ENCODE measurements at places on chromosomes 7 and 10.

GRCh38 chr10:78727728-78728127 is 341.0 kb upstream of the ZMIZ1 start:
- DNase-seq: no peak

- DNase-seq: no peak
Observed at GRCh38 chr10:75079436-75080083, 31.9 kb upstream of the SAMD8 start.

DNA sequence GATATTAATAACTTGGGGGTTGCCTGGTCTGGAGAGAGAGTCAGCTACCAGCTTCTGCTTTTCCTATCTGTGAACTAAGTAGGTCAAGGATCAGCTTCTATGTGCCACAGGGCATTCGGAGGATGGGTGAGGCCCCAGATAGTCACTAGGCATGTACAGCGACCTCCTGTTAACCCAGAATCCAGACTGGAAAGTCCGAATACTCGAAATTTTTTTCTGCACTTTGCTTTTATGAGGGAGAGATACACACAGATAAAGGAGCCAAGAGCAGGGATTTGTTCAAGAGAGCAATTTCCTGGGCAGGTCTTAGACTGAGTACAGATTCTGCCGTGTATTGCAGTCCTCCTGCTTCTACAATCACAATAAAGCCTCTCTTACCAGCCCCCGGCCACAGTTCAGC is 54.2 kb downstream of the EMX2 start:
- no peak for DNase-seq

GRCh38 chr7:142012825-142013511 is 17.3 kb downstream of the MGAM start:
- peak; percentile 49 for DNase-seq

DNA sequence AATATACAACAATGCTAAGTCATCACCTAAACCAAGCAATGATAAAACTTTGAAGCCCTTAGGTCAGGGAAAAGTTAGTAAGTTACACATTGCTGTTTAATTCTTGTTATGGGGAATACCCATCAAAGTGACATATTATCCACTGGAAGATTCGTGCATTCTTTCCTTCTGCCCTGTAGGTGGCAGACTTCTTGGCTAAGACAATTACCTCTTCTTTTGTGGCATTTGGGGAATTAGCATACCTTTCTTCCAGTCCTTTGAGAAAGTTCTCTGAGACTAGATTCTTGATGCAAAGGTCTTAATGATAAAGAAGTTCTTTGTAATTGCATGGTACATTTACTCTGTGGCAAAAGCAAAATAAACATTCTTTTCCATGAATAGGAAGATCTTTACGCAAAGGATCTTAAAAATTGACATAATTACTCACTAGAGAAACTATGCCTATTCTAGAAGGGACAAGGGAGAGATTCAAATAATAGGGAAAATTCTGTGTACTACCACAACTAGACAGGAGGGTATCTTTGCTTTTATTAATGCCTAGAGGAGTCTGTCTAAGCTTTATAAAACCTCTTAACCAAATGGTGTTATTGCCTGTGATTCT is 395.9 kb downstream of the GRM8 start:
- peak; percentile 55 for DNase-seq

DNA sequence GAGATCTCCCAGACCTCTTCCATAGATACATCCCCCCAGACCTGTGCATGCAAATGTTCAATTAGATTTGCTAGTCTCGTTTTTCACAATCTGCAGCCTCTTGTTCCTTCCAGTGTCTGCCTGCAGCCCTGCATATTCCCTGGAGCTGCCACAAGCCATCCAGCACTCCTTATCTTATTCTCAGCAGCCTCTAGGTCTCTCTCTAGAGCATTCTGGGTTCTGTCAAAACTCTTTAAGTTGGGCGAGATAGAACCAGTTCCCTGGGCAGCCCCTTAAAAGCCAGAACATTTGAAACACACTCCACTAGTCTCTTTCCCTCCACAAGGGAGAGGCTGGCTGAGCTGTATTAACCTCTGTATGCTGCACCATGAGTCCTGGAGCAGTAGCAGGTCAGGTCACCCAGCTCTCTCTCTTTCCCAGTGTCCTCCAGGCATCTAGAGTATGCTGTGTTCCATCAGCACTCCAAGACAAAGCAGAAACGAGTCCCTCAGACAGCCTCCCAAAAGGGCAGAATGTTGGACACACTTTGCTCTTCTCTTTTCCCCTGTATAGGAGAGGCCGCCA is 20.6 kb upstream of the MCM10 start:
- DNase-seq: no peak

DNA sequence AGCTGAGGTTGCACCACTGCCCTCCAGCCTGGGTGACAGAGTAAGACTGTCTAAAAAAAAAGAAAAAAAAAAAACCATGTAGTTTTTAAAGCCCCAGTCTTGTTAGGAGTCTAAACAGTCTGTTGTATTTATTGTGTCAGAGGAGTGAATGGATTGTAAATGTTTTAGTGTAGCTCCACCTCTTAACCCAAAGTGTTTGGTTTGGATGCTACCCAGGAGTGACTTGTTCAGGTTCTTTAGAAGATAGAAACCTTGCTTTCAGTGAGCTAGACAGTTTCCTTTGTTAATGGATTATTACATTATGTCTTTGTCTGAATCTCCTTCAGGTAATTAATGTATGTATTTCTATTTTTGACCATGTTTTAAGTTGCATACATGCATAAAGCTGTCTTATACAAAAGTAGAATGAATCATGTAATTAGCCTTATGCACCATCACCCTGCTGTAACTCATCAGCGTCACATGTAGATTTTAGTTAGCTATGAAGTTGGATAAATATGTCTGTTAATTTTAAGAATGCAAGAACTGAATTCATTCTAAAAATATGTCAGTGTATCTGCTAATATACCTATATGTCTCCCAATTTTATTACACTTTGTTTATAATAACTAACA is 97.7 kb downstream of the TAF3 start:
- DNase-seq: no peak

- DNase-seq: no peak
Observed at GRCh38 chr10:79024296-79024695, 44.5 kb upstream of the ZMIZ1 start.

- peak; percentile 87 for DNase-seq
Observed at GRCh38 chr10:22334414-22335172, 10.7 kb upstream of the SPAG6 start.

DNA sequence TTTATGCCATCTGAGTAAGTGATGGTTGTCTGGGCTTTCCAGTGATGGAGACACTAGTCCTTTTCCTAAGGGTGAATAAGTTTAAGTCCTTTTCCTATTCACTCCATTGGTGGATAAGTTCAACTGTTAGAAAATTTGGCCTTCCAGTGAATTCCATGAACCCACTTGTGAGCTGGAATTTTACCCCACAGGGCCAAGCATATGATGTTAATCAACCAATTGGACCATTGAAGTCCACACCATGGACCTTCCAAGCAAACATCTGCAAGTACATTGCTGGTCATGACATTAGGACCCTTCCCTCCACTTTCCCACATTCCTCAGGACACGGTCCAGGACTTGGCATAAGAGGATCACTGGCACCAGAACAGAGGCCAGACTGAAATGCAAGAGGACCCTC is 381.4 kb downstream of the RPS24 start:
- DNase-seq: no peak

GRCh38 chr7:2607122-2607922 is 24.5 kb upstream of the TTYH3 start:
- DNase-seq: no peak

DNA sequence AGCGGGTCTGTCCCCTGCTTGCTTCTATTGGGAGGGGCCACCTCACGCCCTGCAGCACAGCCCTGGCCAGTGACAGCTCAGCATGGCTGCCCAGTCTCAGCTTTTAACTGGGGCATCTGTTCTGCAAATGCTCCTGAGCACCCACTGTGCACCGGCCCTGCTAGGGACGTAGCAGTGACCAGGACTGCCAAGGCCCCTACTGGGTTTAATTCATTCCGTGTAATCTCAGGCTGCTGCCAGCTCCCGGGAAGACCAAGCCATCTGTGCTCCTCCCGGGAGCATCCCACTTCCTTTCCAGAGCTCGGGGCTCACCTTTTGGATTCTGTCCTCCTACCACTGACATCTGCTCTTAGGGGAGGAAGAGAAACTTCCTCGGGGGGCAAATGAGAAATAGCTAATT is 85.2 kb downstream of the ADARB2 start:
- DNase-seq: no peak

DNA sequence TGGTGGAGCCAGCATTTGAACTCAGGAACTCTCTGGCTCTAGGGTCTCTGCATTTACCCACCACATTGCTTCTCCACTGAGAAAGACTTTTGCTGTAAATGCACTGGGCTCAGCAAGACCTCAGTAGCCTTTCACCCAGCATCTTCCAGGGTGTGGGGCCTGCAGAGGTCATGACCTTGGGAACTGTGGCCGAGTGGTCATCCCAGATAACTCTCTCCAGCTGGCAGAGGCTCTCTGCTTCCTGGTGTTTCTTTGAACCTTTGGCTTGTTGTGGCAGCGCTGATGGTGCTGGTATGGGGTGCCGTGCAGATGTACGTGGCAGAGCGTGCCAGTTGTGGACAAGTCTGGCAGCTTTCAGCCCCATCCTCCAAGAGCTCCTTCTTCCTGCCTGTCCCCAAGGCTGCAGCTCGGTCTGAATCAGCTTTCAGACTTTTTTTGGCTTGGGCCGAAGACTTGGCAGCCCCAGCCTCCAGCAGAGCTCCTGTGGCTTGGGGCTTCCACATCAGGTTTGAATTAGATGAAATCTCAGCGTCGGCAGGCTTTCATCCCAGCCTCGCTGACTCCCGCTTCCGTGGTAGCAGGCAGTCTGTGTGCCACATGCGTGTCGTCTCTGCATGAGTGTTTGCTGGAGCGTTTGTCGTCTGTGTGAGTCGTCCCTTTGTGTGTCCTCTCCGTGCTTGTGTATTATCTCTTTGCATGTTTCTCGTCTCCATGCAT is 21.5 kb downstream of the ADAMTS14 start:
- no peak for DNase-seq

GRCh38 chr10:75568450-75569130 is 137.2 kb downstream of the LRMDA start:
- DNase-seq: no peak

GRCh38 chr7:131040467-131040932 is 287.2 kb upstream of the MKLN1 start:
- DNase-seq: peak; percentile 63

DNA sequence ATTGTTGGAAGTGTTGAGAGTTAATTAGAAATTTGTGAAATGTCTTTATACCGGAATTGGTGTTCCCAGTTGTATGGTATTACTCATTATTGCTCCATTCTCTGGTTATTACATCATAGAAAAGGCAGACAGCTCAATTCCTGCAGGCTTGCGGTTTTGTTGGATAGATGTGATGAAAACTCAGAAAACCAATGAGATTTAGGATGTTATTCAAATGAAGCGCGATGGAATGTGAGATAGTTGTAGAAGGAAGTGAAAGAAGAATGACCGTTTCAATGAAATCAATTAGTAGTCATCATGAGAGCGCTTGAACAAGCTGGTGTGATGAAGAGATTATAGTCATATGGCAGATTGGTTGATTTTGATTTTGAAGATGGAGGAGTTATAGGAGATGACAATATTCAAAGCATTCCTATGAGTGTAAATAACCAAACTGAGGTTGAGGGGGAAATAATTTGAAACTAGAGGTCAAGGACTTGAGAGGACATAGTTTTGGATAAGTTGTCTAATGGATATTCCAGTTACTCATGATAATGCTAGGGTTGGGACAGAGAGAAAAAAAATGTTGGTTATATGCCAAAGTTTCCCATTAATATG is 991.5 kb downstream of the NRG3 start:
- DNase-seq: no peak

GRCh38 chr10:63666836-63667383 is 145.7 kb downstream of the REEP3 start:
- DNase-seq: no peak

- no peak for DNase-seq
Observed at GRCh38 chr7:134823400-134823799, 44.0 kb downstream of the CALD1 start.

DNA sequence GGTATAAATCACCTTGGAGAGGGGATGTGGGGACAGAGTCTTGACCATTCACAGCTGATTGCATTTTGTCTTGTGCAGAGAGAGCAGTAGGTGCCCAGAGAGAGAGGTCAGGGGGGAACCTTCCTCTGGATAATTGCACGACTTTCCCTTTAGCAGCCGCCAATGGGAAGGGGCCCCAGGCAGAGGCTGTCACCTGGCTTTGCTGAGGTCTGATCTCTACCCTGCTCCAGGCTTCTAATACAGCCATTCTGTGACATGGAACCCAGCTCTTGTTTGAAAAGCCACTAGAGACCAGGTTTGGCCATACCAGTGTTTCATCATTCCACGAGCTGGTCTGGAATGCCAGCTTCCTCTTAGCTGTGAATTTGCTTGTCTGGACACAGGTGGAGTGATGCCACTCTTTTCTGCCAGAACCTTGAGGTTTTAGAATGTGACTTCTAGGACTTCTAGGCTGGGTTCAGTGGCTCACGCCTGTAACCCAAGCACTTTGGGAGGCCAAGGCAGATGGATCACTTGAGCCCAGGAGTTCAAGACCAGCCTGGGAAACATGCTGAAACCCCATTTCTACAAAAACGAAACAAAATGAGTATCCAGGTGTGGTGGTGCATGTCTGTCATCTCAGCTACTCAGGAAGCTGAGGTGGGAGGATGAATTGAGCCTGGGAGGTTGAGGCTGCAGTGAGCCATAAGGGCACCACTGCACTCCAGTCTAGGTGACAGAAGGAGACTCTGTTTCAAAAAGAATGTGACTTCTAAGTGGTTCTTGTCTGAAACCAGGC is 159.9 kb downstream of the CAMK1D start:
- DNase-seq: no peak

DNA sequence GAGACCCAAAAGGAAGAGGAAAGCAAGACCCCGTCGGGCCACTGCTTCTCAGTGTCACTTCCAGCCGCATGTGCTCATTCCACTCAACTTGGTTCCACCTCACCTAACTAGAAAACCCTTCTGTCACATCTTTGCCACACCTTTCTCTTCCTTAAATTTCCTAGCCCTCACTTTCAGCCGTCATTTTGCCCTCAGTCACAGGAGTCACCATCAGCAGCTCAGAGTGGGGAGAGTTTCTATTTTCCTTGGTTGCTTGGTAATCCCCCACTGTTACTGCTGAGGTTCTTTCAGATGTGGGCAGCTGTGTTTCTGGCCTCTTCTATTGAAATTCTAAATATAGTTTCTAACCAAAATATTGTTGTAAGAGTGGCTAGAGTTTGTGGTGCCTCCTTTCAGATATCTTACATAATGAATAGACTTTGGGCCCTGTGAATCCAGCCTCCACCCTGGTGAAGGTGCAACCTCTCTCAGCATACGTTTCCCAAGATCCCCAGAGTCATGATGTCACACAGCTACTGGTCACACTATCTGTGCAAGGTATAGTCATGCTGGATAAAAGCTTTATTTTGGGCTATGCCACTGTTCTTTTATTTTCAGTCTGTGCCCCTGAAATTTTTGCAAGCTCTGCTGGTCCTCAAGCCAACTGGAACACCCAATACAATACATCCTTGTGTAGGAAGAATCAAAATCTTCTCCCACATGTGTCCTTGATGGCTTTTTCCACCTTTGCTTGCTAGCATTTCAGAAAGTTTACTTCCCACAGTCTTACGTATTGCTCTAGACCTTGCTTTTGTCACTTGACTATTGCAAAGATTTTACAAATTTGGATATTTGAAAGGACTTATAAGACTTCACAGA is 9.2 kb downstream of the AGBL3 start:
- no peak for DNase-seq

GRCh38 chr10:112775892-112776674 is 174.0 kb upstream of the TCF7L2 start:
- no peak for DNase-seq

Measured in iPS-NIHi11 (cell line).